Stimulated activated CD4-positive, alpha-beta T cell treated with anti-CD3 and anti-CD28 coated beads, Interleukin-4, amount 100 ng/mL, for 24 hours (primary cell): ENCODE measurements at places on chromosomes 12 and 14.

- no peak for DNase-seq
Measured at GRCh38 chr14:99625476-99625875, 19.5 kb upstream of the HHIPL1 start.

- DNase-seq, result no peak
Measured at GRCh38 chr12:48572326-48572725, 2.5 kb upstream of the LALBA start.

DNA sequence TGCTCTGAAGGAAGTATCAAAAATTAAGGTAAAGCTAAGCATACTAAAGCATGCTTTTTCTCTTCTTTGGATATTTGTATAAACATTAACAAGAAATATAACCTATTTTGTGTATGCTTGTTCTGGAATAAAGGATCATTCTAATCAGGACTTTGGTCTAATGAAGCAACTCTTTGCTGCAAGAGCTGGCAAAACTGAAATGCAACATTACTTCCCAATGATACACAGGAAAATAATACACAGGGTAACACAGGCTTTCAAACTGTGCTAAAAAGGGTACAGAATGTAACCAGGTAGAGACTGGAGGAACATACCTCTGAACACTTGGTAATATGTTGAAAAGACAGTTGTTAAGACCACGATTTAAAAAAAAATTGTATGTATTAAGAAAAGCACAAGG is 222.5 kb upstream of the DIO2 start:
- no peak for DNase-seq

DNA sequence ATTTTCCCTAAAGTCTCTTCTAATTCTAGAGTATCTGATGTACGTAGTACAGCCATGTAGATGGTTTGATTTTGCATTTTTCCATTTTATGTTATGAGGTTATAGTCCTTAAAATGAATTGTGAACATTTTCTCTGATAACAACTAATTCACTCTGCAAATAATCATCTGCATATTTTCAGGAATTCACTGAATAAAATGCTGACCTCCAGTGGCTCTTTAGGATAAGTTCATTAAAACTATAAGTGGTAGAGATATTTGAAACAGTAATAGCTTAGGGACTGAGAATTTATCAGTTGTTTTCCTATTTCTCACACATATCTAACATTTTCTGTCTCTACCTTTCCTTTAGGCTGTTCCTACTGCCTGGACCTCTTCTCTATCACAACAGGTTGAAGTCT is 4.4 kb downstream of the MSRB3 start:
- no peak for DNase-seq

DNA sequence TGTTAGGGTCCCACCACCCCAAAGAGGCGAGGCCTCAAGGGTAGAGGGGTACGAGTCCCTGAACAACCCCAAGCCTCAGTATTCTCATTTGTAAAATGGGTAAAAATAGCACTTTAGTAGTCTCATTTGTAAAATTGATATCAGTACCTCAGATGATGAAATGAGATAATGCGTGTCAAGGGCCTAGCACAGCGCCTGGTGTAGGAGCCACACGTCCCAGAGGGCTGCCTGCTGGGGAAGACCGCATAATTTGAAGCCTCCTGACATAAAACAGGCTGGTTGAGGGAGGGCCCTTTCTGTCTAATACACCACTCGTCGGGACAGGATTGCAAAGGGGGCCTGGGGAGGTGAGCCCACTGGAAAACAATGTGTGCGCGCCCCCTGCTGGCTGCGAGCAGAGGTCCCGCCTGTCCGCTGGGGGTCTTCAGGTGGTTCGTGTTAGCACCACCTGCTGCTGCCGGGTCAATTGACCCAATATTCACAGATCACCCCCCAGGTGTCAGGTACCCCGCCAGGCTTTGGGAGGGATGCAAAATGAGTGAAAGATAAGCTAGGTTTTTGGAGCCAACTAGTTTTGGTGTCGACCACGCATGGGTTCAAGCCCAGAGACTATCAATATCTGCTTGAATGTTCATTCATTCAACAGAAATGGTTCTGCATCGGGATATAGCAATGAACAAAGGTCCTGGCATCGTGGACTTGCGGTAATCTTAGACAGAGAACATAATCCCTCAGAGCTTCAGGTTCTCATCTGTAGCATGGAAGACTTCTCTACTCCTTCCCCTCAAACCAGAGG is 24.7 kb upstream of the IRF2BPL start:
- DNase-seq, result peak; percentile 77
